DND-41 (cell line): ENCODE measurements at places on chromosomes 5 and 9.
A peak's percentile ranks its signal among the peaks of the same experiment; 100 is the strongest.

GRCh38 chr5:78495800-78496199 is 135.4 kb downstream of the SCAMP1 start:
- no peak for DNase-seq

- peak; percentile 83 for DNase-seq
These were observed 60.1 kb upstream of the CLINT1 start for GRCh38 chr5:157918811-157919742.

- no peak for DNase-seq
These were observed 37.3 kb downstream of the MACIR start for GRCh38 chr5:103295871-103296270.

DNA sequence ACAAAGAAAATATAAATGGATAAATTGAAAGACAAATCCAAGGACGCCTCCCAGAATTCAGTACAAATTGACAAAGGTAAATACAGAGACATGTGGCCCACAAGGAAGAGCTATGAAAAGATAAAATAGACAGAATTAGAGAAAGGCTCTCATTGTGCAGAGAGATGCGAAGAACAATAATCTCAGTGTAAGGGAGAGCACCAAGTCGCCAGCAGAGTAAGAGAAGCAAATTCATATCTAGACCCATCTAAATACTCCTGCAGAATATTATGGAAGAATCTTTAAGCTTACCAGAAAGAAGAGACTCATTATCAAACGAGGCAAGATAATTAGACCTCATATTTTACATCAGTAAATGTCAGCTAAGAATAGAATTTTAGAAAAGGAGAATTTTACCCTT is 101.7 kb upstream of the ITGA1 start:
- DNase-seq = no peak

DNA sequence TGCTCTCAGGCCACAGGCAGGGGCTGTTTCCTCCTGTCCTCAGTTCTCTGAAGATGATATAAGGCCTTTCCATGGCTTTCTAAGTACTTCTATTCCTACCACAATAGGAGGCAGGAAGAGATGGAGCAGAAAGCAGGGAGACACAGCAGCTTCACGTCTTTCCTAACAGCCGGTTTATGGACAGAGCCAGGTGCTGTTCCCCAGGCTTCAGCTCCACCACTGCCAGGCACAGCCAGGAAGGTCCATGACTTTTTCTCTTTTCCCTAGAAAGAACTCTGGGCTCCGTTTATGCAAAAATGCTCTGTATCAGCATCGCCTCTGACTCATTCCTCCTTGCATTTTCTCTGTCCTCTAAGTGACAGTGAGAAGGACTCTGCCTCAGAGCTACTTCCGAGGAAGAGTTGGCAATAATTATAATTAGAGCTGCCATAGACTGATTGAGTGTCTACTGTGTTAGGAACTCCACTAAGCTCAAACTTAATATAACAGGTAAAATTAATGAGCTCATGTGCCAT is 478.5 kb downstream of the RASEF start:
- no peak for DNase-seq
